ENCODE measurements at places on chromosomes 2 and 18.

DNA sequence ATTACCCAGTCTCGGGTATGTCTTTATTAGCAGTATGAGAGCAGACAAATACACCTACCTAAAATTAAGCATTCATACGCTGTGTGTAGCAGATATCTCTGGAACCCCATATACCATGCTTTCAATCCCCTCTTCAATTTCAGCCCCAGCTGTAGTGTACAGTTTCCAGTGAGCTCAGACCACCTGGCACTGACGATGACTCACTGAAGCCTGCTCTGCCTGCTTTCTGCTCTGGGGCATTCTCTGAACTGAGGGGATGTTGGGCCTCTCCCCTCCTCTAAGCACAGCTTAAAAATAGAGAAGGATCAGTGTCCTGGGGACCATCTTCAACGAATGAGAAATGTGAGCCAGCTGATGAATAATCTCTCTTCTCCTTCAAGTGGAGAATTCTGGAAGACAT, 8.7 kb upstream of the CCL20 start:
- no peak for DNase-seq

- DNase-seq = no peak
These were observed 231.1 kb upstream of the ZNF804A start for GRCh38 chr2:184367211-184367610.

DNA sequence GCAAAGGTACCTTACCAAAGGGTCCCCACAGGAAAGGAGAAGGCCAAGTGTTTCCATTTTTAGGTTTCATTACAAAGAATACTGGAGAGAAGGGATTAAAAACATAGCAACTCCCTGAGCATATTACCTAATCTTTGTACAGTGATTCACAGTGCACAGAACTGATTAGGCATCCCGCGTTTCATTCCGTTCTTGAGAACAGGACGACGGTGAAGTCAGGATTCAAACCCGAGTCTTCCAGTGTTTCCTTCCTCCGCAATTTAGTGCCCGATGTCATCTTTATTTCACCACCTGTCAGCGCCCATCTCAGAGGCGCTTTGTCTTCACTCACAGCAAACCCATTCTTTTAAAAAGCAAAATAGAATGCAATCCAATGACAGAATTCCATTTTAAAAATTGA, 488.5 kb downstream of the EIPR1 start:
- no peak for DNase-seq

- no peak for DNase-seq
These were observed 56.9 kb downstream of the BCL2 start for GRCh38 chr18:63262369-63263335.

DNA sequence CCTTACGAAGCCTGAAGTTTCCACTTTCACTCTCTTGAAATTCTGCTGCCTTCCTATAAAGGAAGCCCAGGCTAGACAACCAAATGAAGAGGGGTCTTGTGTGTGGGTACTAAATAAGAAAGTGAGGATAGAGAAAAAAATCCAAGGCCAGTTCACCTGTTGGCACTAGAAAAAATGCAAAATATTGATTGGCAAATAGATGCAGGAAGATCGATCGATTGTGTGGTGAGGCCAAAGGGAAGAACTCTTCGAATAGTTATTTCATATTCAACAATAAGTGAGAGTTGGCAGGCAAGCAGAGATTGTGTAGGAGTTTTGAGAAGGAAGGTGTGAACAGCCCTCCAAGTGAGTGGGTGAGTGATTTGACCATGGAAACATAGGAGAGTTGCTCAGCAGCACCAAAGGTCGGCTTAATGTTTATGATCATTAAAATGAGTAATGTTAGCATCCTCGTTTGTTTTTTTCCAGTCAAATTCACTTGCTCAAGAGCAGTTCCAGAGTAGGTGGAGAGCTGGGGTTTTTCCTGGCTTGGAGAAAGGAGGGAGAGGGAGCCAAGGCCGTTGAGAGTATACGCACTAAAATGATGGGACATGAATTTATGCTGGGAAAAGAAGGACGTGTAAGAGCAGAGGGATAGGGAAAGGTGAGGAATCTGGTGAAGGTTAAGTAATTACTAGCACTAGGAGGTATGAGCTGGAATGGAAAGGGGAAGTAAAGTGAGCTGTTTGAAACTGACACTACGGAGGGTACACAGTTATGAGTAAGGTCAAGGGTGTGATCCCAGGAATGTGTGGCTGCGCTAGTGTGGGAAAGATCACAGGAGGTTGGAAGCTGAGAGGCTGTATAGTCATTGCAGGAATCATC, 1.1 kb upstream of the NAPG start:
- DNase-seq = no peak

DNA sequence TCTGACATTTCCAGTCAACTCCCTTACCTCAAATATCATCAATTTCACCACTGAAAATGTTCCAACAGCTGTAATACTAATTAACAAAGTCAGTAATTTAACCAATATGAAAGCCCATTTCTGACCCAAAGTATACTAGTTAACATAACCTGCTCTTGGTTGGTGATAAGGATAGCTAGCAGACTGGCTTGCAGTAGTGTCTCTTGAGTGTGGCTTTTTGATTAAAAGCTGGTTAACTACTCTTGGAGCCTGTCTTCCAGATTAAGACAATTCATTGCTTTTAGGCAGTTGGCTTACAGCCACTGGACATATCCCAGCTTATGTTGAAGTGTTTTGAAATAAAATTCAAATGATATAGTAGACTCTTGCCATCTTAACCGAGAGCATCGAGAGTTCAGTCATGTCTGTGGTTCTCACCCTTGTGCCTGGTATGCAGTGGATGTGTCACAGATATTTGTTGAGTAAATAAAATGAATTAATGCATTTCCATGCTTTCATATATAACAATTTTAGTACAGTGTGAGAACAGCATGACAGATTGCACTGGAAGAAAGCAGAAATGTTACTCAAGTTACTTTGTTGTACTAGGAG, 158.1 kb downstream of the TANC1 start:
- DNase-seq = peak; percentile 67

DNA sequence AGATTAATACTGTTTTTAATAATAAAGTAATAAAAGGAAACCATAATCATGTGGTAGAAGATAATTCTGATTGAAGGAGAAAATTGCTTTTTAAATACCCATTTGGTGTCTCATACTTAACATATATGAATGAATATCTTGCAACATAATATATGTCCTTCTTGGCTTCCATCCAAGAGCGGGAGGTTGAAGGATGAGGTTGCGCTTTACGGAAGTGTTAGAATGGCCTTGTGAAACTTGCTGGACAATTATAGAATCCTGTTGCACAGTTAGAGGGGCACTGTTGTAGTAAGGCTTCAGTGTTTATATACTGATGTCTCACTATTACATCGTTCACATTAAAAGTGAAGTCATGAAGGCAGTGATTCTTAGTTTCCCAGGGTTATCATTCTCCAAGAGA, 9.4 kb downstream of the INSIG2 start:
- no peak for DNase-seq

- DNase-seq = no peak
These were observed 51.2 kb downstream of the BIN1 start for GRCh38 chr2:127055786-127056076.

DNA sequence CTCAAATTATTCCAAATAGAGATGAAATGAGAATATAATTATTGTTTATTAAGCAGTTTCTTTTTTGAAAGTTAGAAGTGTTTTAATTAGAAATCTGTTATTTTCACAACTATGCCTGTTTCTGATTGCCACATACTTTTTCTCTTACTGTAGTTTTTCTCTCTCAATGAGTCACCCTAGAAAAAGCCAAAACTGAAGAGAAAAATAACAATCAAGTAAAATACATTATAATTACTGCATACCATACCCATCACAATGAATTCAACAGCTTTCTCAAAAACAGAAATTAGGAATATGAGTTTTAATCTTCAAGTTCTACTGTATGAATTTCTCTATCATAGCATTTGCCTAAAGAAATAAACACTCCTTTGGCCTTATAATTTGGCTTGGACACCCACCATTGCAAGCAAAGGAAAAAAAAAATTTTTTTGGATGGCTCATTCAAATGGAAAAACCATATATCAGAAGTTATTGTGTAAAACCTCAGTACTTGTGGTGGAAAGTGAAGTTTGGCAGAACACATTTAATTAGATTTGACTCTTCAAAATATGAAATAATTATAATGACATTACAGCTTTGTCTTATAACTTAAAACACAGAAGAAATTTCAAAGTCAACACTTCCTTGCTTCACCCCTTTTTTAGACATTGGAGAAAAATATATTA, 138.5 kb downstream of the DYM start:
- peak; percentile 46 for DNase-seq

DNA sequence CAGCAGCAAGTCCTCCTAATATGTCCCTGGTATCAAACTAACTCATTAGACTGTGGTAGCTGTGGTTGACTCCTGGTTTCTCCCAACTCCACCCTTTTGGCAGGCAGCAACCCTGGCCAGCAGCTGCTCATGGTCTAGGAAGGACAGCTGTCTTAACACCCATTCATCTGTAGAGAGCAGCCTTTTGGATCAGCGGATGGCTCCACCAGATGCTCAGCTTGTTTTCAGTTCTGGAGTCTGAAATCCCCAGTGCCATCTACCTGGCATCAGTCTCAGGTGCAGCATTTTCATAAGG, 100.5 kb downstream of the SPOPL start:
- no peak for DNase-seq

DNA sequence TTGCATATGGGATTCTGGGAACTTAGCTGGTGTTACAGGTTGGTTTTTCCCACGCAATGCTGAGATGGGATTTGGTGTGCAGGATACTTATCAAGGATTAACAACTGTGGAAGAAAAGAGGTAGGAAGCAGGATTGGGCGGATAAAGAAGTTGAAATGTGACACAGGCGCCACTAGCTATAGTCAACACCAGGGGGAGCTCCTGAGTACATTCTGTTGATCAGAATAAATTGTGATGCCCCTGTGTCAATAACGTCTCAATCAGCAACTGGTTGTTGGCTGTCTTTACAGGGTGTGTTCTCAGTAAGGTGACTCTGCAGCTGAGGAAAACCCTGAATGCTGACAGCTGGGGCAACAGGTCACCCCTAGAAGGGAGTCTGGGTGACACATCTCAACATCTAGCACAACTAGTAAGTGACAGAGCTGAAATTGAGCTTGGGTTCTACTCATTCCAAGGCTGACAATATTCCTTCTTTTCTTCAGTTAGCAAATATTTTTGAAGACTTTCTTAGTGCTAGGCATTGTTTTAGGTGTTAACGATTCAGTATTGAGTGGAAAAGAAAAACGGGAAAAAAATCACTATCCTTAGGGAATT, 143.0 kb downstream of the ARL6IP6 start:
- no peak for DNase-seq

DNA sequence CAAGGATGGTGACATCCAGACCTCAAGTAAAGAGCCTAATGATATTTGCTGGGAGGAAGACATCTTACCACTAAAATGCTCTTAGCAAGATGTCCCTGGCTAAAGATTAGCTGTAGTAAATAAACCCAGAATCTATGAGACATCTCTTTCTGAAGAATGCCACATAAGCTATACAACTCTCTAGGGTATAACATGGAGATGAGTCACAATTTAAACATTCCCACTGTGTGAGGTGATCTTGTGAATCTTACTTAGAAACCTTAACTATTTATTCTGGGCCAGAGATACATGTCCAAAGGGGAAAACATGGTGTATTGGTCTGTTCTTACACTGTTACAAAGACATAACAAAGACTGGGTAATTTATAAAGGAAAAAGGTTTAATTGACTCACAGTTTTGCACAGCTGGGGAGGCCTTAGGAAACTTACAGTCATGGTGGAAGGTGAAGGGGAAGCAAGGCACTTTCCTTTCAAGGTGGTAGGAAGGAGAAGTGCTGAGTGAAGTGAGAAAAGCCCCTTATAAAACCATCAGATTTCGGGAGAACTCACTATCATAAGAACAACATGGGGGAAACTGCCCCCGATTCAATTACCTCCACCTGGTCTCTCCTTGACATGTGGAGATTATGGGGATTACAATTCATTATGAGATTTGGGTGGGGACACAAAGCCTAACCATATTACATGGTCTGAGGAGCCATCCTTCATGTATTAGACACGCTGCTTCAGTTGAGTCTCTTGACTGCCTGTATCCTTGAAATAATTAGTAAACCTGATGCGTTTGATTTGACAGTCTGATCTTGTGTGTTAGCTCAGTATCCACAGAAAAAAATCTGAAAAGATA, 17.1 kb downstream of the KRCC1 start:
- peak; percentile 92 for DNase-seq

- no peak for DNase-seq
These were observed 10.1 kb downstream of the KIF3C start for GRCh38 chr2:25972049-25972823.

- DNase-seq = no peak
These were observed 54.8 kb downstream of the RAPGEF4 start for GRCh38 chr2:172790404-172790803.

DNA sequence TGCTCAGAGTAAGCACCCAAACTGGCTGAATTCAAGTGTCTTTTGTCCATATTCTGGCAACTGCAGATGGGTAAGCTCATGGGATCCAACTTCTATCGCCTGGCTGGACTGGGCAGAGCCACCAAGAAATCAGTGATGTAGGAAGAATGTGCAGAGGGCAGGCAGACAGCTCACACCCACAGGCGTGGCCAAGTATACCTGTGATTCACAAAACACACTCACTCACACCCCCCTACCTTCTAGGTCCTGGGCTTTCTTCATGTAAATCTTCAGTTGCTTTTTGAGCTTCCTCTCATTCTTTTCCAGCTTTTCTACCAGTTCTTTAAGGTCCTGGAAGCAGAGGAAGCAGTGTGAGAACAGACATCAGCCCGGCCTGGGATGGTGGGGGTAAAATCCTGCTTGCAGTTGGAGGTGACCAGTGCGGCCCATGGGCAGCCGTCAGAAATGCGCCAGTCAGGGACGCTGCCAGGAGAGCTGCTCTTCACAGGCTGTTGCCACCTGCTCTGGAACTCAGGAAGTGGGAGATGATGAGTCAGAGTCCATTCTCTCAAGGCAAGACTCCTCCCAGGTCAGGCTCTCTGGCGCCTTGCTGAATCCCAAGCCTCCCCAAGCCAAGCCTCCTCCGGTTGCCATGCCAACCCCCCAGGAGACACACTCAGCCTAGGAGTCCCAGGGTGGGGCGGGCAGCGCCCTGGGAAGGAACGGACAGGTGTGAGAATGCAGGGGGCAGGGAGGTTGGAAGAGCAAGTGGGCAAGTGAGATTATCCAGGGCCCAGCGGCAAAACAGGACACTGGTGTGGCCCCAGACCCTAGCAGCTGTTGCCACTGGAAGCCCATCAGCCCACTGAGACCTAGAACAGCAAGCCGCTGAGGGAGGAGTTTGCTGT, 36.2 kb upstream of the ACAA2 start:
- DNase-seq = peak; percentile 87

GRCh38 chr2:234488913-234489451, 7.9 kb downstream of the ARL4C start:
- DNase-seq = no peak

- peak; percentile 32 for DNase-seq
These were observed 95.6 kb upstream of the PDE1A start for GRCh38 chr2:182522405-182522896.

- peak; percentile 61 for DNase-seq
These were observed 22.3 kb upstream of the VPS4B start for GRCh38 chr18:63444580-63444979.
